H9 (cell line): ENCODE measurements at places on chromosomes 12 and 14.
A peak's percentile ranks its signal among the peaks of the same experiment; 100 is the strongest.

DNA sequence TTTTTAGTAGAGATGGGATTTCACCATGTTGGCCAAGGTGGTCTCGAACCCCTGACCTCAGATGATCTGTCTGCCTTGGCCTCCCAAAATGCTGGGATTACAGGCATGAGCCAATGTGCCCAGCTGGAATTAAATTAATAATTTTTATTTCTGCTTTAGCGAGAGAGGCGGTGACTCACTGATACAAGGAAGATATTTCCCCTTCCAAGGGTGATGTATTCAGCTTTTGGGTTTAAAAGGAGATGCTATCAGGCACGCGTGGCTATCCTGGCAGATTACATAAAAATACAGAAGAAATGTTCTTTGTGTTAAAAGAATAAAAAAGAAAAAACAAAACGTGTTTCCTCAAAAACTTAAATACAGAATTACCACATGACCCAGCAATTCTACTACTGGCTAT lies 12.4 kb upstream of the P2RX7 start:
- DNase-seq, result no peak

DNA sequence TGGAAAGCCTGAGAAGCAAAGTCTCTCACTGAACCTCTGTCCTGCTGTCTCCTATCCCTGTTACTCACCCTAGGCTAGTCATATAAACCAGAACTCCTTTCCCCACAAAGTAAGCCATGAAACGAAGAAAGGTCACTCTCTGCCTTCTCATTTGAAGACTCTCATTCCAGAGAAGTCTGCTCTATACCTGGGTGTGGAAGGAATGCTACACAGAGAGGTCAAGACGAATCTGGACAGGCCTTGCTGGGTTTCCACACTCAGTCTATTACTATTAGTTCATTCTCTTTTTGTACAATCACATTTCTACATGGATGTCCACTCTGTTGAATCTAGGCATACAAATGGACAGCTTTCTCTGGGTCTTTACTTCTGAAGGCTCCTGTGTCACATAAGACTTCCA lies 2.4 kb upstream of the AEBP2 start:
- DNase-seq, result no peak

- no peak for DNase-seq
Observed at GRCh38 chr12:66341126-66341525, 38.8 kb downstream of the HELB start.

- no peak for DNase-seq
Observed at GRCh38 chr12:11581179-11581755, 68.2 kb upstream of the ETV6 start.

- peak; percentile 61 for DNase-seq
Observed at GRCh38 chr12:94429191-94429590, 30.5 kb downstream of the CEP83 start.

DNA sequence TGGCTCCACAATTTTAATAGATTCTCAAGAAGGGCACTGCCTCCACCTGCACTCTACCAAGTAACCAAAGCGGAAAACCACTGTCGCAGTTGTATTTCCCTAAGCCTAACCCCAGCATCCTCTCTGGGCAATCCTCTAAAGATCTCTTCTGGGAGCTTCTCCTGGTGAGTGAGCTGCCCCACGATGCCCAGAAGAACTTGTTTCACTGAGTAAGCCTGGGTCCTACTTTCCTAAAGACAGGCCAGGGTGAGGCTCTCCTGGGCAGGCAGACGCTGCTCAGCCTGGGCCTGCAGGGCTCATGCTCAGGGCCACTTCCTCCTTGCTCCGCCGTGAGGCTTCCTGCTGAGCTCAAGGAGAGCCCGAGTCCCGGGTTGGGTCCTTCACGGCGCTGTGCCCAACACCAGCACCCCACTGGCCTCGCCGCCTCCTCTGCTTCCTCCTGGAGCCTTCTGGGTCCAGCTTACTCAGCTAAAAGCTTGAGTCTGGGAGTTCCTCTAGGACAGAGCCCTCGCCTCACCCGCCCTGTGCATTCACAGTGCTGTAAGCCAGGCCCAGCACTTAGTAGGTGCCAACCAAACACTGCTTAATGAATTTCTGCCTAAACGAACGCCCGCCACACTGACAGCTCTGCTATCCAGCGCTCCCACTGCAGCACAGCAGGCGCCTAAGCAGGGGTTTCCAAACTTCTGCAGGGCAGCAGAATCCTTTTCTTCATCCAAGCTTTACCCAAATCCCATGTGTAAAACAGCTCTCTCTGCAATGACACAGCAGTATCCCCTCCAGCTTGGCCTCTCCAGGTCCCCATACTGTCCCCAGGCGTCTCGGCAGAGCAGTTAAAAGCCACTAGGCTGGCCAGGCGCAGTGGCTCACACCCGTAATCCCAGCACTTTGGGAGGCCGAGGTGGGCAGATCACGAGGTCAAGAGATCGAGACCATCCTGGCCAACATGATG lies 5.7 kb downstream of the RAB35 start:
- peak; percentile 72 for DNase-seq

DNA sequence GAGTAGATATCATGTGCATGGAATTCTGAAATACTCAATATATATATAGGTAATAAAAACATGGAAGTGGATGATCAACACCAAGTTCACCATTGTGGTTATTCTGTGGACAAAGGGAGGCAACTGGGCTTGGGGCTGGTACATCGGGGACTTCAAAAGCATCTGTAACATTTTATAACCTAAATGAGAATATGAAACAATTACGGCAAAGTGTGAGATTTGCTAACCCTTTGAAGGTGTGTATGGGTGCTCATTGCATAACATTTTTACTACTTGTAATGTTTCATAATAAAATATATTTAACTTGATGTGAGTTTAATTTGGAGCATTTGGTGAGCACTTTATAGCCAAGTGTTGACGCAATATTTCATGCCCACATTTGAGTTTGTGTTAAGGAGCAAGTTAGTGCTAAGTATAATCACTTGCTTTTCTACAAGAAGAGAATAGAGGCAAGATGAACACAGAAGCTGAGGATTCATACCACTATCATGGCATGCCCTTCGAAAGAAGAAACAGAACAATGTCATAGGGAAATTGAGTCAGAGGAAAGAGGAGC lies 109.3 kb downstream of the NTN4 start:
- no peak for DNase-seq

DNA sequence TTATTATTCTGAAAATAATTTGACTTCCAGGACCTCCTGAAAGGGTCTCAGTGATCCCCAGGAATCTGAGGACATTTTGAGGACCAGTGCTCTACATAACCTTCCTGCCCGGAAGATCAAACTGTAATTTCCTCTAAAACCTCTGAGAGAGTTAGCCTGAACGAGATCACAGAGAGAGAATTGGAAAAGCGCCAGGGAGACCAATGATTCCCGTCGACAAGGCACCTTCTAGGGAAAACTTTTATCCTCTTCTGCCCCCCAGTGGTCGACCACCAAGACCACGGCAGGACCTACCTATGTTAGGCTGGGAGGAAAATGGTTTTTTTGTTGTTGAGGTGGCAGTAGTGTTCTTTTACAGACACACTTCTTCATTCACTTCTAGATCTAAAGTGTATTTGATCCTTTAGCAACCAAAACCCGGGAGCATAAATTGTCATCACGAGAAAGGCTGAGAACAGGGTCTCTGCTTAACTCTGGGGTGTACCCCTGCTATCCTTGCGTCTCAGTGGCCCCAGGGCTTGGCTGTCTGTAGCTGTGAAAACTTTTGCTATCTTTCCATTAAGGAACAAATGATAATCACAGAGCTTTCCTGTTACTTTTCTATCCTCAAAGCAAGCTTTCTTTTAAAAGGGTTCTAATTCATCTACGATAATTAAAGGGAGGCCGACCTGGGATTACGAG lies 62.9 kb upstream of the NID2 start:
- peak; percentile 86 for DNase-seq

GRCh38 chr12:113853491-113853890 lies 112.6 kb downstream of the RBM19 start:
- no peak for DNase-seq

DNA sequence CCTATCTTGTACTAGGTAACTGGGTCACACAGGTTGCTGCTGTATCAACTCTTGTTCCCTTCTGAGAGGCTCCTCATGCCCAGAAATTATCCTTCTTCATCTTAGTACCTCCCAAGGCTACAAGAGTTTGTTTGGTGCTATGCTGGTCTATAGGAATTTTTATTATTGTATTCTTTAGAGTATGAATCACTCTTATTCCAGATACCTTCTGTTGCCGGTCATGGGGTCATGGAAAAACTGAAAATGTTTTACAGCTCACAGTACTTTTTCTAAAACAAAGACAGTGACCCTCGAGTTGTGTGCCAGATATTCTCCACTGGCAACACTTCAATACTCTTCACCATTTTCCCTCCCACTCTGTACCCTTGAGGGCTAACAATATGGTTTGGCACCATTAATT lies 1598.0 kb upstream of the TMEM132C start:
- no peak for DNase-seq

DNA sequence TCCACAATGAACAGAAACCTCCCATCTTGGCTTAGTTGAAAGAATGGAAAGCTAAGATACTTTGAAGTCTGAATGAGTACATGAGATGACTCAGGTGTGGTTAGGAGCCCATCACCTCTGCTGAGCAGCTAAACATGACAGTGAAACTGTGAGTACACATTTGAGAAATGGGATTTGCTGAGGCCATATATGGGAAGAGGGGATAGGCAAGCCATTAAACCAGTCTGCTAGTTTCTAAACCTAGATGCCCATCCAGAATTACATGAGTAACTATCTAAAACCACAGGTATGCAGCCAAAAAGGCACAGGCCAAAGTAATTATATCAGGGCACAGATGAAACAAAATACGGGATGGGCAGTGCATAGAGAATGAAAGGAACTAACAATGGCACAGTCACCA lies 41.2 kb downstream of the NKX2-1 start:
- no peak for DNase-seq

DNA sequence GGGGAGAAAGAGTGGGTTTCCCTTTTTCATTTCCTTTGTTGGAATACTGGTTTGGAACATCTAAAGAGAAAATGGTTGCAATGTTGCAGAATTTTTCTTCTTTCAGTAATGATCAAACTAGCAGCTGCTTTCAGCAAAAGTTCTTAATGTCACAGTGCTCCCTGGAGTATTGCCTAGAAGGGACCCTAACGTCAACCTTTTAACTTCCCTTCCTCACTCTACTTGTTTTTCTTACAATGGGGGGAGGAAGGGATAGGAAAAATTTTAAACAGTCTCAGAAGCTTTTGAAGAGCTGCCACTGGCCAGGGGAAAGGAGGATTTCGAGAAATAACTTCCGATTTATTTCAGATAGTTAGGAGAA lies 521.8 kb downstream of the MED13L start:
- no peak for DNase-seq

DNA sequence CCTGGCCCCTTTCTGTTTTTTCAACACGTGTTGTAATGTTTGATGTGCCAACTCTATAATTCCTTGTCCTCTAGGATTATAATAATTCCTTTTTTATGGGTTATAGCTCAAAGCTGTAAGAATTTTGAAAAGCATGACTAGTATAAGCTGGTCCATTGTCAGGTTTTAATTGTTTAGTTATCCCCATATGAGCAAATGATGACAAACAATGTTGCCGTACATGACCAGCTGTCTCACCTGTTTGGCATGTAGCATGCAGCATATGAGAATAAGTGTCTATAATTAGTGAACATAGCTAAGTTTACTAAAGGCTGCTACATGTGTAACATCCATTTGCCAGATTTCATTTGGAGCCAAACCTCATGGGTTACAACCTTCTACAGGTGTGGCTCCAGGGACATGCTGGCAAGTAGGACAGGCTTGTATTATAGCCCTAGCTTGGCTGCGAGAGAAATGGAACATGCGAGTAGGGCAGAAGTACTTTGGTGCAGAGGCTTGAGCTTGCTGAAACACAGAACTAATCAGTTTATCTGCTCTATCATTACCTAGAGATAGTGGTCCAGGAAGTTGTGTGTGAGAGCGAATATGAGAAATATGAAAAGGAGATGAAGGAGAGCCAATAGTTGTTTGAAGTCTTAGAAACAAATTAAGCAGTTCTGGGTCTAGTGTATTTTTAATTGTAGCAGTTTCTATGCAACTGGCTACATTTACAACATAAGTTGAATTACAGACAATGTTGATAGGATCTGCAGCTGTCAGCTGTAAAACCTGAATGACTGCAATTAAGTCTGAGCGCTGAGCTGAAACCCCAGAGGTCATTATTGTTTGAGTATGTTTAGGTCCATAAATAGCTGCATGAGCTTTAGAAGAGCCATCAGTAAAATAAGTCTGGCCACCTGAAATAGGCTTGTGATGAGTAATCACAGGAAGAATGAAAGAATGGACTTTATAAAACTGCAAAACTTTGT lies 22.6 kb upstream of the MAPKAPK5 start:
- no peak for DNase-seq

- DNase-seq, result no peak
Observed at GRCh38 chr12:104930388-104931326, 27.4 kb downstream of the SLC41A2 start.

DNA sequence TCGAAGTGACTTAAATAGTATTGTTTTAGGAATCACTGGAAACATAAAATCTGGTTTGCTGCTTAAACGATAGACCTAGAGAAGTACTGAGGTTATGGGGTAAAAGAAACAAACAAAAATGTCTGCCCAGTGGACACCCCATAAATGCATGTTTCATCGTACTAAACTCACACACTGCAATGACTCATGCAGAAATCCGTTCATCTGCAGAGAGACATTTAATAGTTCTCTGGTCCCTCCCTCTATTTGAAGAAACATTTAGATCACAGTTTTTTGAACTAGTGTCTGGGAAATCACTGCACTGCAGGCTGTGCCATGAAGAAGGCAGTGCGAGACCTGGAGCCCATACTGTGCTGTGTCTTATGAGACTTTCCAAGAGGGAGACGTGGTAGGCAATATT lies 25.5 kb downstream of the SLC17A8 start:
- no peak for DNase-seq

DNA sequence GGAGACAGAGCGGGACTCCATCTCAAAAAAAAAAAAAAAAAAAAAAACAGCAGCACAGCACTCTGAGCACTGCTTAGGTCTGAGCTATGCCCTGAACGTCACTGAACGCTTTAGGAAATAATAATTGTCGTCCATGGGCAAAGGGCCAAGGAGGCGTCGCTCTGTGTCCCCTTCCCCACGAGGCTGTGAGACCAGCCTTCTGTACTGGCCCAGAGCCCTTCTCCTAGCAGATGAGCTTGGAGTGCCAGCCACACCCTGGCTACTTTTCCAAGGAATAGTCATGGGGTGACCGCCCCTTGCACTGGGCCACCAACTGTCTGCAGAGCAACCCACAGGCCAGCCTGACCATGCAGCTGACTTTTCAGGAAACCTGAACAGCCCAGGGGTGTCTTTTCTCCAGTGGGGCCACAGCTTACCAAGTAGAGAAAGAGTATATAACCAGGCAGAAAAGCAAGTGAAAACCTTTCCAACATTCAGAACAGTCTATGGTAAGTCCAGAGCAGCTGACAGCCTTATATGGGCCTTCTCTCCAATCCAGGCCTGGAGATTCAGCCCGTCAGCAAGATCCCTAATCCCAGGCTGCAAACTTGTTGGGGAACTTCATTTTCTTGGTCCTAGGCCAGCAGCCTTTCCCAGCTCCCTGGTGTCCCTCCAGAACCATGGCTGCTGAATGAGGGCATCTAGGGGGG lies 28.5 kb downstream of the CD9 start:
- no peak for DNase-seq

- DNase-seq, result no peak
Observed at GRCh38 chr12:26275313-26276131, 80.1 kb downstream of the SSPN start.
